ENCODE measurements at places on chromosomes 7 and 10. TPM values are rescaled to one million over a fixed set of nuclear protein-coding genes. Genes with fewer than 3 reads are reported as not detected.

GRCh38 chr10:52818019-52818418 is 45.4 kb upstream of the MBL2 start:
- no peak for DNase-seq

DNA sequence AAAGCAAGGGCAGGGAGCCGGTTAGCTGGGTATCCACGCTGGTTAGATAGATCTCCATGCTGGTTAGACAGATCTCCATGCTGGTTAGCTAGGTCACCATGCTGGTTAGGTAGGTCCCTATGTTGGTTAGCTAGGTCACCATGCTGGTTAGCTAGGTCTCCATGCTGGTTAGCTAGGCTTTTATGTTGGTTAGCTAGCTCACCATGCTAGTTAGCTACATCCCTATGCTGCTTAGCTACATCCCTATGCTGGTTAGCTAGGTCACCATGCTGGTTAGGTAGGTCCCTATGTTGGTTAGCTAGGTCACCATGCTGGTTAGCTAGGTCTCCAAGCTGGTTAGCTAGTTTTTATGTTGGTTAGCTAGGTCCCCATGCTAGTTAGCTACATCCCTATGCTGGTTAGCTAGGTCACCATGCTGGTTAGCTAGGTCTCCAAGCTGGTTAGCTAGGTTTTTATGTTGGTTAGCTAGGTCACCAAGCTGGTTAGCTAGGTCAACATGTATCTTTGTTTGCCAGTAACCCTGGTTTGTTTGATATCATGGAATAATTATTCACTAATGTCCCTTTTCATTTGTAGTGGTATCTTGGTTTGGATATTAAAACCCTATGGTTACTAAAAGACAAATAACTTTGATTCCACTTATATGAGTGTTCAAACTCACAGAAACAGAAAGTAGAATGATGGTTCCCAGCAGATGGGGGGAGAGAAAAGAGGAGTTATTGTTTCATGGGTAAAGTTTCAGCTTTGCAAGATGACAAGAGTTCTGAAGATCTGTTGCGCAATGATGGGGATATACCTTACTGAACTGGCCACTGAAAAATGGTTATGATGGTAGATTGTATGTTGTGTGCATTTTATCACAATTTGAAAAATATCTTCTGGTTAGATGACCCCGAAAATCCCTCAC is 136.2 kb downstream of the PRPF18 start:
- no peak for DNase-seq

DNA sequence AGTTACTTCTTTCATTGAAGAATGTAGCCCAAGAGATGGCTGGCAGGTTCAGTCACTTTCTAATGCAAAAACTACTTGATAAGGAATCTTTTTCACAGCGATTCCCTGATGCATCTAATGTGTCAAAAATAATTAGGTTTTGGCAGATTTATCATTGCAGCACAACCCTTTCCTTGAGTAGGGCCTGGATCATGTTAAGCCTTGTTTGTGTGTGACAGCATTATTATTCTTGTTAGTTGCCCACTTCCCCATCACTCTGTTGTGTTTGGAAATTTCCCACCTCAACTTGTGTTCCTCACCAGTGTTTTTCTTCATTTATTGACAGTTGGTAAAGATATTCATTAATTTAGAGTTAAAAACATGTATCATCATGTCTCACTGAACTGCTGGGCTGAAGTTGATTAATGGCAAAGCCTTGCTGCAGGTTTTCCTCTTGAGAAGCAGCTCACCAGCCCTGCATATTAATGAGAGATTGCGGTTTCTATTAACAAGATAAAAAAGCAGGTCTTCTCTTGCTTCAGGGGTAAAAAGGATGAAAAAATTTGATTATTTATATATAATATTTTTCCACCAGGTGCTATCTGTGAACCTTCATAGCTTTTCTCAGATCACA is 233.3 kb upstream of the MDFIC start:
- no peak for DNase-seq

DNA sequence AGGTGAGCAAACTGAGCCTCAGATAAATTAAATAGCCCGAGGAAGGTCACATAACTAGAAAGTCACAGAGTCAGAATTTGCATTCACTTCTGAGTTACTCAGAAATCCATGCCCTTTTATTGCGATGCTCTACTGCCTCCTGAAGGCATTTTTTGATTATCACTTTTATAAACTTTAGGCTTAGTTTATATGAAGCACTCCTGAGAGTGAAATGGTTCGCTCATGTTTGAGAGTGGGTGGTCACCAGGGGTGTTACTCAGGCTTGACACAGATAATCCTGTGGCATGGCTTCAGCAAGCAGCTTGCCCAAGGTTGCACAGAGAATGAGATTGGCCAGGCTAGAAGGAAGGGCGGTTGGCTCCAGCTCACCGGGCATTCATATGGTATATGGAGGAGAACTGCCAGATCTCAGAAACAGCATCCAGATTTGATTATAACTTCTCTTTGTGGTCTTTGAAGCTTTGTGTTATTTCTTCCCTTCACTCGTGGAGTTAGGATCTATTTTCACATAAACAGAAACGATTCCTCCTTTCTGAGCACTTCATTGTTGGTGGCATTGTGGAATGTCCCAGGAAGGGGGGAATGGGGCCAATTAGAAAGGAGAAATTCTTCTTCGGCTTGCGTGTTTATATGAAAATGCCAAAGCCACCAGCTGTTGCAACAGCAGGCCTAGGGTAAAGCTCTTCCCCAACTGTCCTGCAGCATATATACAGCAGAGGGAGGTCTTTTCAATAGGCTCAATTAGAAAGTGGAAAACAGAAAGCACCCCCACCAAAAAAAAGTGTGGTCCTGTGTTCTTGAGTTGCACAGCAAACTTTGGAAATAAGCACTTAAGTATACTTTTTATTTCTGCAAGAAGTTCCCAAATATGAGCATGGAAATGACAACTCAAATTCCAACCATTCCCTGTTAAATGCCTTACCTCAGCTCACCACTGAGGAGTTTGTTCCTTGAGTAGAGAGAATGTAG is 628.8 kb downstream of the SUGCT start:
- no peak for DNase-seq

DNA sequence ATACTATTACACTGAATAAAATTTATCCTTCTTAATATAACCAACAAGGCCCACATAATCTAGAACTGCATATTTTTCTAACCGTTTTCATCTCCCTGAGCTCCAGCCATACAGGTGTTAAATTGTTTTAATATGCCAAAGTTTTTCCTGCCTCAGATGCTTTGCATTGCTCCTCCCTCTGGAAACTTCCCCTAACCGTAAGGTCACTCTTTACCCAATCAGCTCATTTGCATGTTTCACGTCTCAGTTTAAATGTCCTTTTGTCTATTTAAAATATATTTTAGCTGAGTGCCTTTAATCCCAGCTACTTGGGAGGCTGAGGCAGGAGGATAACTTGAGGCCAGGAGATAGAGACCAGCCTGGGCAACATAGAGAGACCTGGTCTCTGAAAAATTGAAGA is 228.5 kb downstream of the ADK start:
- DNase-seq: no peak

DNA sequence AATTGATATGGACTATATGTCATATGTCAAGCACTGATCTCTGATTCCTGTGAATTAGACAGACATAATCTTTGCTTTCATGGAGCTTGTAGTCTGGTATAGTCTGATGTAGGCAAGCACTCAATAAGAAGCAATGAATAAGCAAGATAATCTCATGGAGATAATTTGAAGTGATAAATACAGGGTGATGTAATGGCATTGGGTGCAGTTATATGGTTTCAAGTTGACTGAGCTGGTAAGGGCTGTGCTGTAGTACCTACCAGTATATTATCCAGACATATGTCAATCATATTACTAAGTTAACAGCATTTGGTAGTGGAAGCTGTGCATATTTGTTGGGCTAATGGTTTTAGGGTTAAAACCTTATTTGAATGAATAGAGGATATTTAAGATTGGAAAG is 117.5 kb upstream of the PRPS1L1 start:
- DNase-seq: no peak

- no peak for DNase-seq
These were observed 3.8 kb upstream of the CRCP start for GRCh38 chr7:66110856-66111255.

Gene MRLN
- total RNA-seq: not detected

Gene NKX6-2
- total RNA-seq: not detected

Gene OR6V1
- not detected for total RNA-seq

All from cardiac septum (tissue), 1 donor.